ENCODE measurements at places on chromosomes 6 and 20.

GRCh38 chr6:29678114-29678513 is 2.8 kb downstream of the ZFP57 start:
- no peak for DNase-seq

DNA sequence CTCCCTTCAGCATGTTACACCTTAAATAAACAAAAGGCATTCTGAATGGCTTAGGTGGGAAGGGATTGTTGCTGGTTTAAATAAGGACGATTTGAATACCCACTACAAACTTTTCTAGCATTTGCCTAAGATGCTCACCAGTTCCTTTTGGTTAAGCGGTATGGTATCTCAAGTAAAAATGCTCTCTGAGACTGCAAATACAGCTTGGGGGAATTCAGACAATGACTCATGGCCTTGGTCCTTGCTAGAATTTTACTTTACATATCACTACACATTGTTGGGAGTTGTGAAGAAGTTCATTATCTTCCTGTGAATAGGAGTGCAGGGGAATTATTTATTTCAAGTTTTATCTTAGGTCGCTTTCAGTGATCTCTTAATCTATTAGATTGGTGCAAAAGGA is 670.7 kb downstream of the UTRN start:
- DNase-seq: no peak

DNA sequence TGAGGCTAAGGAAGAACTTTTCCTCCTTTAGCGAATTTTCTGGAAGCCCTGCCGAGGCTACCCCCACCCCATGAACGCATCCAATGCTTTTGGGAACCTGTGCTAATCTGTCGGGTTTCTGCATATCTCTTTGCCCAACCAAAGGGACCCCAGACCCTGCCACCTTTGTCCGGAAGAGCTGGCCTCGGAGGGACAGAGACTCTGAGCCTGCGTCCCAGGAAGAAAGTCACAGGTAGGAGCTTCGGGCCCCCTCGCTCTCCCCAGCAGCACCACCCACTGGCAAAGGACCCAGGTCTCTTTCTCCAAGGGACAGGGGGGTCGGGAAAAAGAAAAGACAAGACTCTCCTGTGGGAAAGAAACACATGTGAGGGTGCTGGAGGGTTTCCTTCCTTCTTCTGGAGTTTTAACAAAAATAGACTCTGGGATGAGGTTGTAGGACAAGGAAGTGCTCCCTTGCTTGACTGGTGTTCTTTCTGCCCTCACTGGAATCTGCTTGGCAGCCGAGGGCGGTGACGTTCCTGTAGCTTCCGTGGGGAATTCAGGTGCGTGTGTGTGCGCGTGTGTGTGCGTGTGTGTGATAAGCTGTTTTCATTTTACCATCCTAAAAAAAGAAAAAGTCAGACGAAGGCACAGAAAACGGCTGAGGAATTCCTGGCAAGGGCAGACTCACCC is 16.3 kb upstream of the FOXC1 start:
- DNase-seq: peak; percentile 19

GRCh38 chr6:43180985-43181384 is 1.0 kb upstream of the CUL9 start:
- DNase-seq: no peak

DNA sequence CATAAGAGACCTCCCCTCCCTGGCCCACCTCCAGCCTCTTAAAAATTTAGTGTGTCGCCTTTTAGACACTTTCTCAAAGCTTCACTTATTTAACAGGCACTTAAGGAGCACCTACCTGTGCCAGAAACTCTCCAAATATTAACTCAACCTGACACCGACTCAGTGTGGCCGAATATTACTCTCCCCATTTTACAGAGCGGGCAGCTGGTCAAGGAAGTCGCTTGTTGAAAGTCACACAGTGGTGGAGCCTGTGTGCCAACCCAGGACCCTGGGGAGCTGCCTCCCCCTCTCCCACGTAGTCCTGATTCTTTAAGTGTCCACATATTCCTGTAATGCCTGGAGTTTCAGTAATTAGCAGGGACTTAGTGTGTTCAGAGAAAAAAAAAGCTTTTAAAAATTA is 1.0 kb upstream of the PMEPA1 start:
- DNase-seq: no peak

DNA sequence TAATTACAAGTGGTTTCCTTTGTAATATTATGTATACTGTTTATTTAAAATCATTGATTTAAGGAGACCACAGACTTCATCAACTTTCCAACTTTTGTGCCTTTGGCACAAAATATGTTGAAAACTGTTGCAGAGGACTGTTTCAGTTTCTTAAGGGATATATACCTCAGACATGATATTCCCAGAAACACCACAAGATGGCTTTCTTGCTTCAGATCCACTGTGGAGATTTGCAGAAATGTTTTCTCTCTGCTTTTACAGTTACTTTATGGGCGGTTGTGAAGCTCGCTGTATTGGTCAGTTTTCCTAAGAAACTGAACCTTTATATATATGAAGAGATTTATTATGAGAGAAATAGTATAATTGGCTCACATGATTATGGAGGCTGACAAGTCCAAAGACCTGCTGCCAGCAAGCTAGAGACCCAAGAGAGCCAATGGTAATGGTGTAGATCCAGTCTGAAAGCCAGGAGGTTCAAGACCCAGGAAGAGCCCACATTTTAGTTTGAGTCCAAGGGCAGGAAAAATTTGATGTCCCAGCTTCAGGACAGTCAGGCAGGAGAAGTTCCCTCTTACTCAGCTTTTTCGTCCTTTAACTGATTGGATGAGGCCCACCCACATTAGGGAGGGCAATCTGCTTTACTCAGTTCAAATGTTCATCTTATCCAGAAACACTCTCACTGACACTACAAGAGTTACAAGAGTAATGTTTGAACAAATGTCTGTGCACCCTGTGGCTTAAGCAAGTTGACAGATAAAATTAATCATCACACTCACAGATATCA is 12.8 kb downstream of the ME1 start:
- peak; percentile 15 for DNase-seq

GRCh38 chr20:6051505-6051904 is 2.4 kb downstream of the LRRN4 start:
- DNase-seq: peak; percentile 59

- no peak for DNase-seq
Observed at GRCh38 chr20:41900201-41900691, 282.1 kb upstream of the CHD6 start.

- DNase-seq: no peak
Observed at GRCh38 chr6:946546-946945, 253.6 kb upstream of the EXOC2 start.

- no peak for DNase-seq
Observed at GRCh38 chr6:12716298-12716916, at the start of gene PHACTR1. TSS of gene PHACTR1 (plus strand) at chr6:12716767.

- no peak for DNase-seq
Observed at GRCh38 chr6:18997375-18997826, 610.3 kb downstream of the RNF144B start.

- DNase-seq: no peak
Observed at GRCh38 chr20:257419-257818, at the start of gene DEFB132. TSS of gene DEFB132 (plus strand) at chr20:257724. CDS start at chr20:257779, 55 bp downstream.

DNA sequence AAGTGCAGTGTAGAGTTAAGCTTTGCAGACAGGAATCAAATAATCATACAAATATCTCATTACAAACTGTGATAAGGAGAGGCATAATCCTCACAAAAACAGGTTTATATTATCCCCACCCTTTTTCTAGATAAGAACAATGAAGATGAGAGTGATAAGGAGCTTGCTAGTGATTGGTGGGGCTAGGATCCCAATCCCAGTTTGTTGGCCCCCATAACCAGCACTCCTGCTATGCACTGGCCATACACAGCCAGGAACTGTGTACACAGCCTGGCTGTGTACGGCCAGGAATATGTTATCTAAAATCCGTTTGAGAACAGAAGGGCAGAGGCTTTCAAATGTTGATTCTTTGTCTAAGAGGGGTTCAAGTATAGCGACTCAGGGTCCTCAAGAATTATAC is 180.6 kb downstream of the EYA2 start:
- no peak for DNase-seq

- no peak for DNase-seq
Observed at GRCh38 chr6:16591396-16592222, 169.7 kb downstream of the ATXN1 start.

GRCh38 chr6:14664112-14664601 is 546.6 kb downstream of the CD83 start:
- no peak for DNase-seq

- no peak for DNase-seq
Observed at GRCh38 chr6:163831736-163832135, 417.2 kb downstream of the QKI start.

- no peak for DNase-seq
Observed at GRCh38 chr6:751765-752164, 58.8 kb upstream of the EXOC2 start.

GRCh38 chr20:2429051-2429450 is 41.5 kb downstream of the SNRPB start:
- DNase-seq: no peak

GRCh38 chr6:41785689-41786450 is 1.6 kb upstream of the TOMM6 start:
- no peak for DNase-seq

- no peak for DNase-seq
Observed at GRCh38 chr20:44552950-44553908, 29.1 kb upstream of the PKIG start.

- DNase-seq: no peak
Observed at GRCh38 chr20:25300496-25301170, 52.7 kb downstream of the PYGB start.

DNA sequence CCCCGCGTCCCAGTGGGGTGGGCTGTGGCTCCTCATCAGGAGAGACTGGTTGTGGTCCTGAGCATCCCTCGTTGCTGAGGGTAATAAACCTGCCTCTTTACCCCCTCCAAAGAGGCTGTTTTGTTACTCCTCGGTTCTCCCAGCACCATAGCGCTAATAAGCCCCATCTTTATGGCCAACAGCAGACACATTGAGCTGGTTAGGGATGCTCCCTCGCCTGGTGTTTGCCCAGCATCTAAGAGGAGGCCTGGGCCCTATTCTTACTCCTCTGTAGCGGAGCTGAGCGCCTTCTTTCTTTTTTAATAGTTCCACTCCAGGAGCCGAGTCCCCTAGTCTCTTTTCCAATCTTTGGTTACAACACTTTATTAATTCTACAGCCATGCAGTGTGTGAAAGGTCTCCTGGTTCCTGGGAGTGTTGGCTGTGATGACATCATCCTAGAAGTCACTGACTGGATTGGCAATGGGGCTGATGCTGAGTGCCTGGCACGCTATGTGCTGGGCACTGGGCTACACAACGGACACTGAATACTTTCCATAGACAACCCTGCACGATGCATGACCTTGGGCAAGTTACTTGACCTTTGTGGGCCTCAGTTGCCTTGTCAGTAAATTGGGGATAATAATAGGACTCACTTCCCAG is 50.6 kb upstream of the CCDC167 start:
- no peak for DNase-seq

DNA sequence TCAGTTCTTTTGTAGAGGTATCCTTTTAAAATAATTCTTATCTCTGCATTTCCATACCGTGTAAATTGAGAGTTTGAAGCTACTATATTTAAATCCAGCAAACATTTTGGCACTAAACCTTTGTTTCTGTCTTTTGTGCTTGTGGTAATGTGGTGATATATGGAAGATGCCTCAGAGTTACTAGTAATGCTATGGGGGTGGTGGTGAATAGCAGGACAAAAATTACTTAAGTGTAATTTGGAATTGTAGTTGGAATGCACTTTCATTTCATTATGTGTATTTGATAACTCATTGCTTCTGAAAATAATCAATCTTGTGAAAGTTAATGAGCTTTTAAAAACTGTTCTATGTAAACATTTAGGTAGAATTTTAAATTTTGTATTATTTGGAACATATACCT is 404.5 kb downstream of the PHF3 start:
- no peak for DNase-seq

- DNase-seq: no peak
Observed at GRCh38 chr20:34269996-34270627, 28.9 kb downstream of the ASIP start.

DNA sequence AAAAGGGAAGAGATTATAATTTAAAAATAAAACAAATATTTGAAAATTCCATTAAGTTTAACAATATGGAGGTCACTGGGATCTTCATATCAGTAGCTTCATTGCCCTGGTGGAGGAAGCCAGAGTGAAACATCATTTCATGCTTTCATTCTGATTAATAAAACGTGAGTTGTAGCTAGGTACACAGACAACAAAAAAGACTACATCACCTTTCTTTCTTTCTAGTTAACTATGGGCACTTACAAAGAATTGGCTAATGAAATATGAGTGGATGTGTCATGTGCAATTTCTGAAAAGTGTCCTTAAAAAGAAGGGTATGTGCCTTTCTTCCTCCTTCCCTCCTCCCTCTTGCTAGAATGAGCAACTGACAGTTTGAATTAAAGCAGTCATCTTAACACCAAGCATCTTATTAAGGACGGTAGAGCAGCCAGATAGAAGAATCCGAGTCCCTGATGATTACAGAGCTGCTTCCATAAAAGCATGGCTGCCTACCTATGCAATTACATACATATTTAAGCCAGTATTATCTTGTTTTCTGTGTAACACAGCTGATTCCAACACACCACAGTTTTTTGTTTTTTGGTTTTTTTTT is 3.4 kb downstream of the SERAC1 start:
- no peak for DNase-seq

Measured in right hindlimb (tissue), 1 donor.